ENCODE measurements at places on chromosomes 12 and 14.

GRCh38 chr12:104577581-104577981 is 120.8 kb downstream of the CHST11 start:
- no peak for DNase-seq

DNA sequence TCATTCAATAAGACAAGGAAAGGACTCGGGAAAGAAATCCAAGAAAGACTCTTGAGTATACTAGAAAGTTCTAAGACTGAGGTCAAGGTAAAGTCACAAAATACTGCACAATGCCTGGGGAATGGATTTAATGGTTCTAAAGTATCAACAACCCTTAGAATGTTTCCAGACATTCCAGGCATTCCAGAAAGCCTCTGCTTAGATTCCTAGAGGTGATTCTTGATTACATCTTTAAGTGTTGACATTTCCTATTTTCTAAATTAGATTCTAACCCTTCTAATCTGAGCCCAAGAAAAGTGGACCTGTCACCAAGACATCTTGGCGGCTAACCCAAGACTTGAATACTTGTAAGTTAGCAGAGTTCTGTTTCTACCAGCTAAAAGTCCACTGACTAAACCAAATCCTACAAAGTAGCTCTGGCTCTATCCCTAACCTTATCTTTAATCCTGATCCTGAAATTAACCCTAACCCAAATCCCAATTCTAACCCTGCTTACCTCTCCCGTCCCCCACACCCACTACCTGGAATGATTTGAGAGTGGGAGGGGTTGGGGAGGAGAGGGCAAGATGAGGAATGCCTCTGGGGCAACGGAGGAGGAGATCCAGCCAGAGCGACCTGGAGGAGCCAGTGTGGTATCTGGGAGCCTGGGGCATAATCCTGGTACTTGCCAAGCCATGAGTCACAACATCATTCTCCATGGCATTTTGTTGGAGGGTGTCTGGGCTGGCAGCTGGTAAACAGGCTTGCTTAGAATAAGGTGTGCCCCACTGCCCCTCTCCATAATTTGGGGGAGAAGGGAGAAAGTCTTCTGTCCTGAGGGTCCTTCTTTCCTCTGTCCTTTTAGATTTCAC is 93.4 kb upstream of the HOXC13 start:
- DNase-seq = peak; percentile 91

DNA sequence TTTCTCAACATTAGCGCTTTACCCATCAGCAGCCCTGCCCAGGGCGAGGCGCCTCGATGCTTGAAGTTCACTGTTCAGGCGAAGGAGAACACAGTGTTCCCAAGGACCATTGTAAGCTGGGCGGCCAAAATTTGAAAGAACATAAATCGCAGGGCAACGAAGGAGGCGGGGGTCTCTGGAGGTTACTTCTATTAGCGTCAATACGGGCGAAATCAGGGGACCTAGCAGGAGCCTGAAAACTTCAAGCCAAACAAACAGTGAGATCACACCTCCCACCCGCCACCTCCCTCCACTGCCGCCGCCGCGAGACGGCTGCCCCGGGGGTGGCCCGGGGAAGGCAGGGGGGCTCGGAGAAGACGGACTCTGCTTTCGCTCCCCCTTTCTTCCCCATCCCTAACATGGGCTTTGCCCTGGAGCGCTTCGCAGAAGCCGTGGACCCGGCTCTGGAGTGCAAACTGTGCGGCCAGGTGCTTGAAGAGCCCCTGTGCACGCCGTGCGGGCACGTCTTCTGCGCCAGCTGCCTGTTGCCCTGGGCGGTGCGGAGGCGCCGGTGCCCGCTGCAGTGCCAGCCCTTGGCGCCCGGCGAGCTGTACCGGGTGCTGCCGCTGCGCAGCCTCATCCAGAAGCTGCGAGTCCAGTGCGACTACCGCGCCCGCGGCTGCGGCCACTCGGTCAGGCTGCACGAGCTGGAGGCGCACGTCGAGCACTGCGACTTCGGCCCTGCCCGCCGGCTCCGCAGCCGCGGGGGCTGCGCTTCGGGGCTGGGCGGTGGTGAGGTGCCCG is at the start of gene PDZRN4:
Gene PDZRN4 (plus strand): TSS at position 263 of the 783 bp plus-strand sequence.
- DNase-seq = no peak

DNA sequence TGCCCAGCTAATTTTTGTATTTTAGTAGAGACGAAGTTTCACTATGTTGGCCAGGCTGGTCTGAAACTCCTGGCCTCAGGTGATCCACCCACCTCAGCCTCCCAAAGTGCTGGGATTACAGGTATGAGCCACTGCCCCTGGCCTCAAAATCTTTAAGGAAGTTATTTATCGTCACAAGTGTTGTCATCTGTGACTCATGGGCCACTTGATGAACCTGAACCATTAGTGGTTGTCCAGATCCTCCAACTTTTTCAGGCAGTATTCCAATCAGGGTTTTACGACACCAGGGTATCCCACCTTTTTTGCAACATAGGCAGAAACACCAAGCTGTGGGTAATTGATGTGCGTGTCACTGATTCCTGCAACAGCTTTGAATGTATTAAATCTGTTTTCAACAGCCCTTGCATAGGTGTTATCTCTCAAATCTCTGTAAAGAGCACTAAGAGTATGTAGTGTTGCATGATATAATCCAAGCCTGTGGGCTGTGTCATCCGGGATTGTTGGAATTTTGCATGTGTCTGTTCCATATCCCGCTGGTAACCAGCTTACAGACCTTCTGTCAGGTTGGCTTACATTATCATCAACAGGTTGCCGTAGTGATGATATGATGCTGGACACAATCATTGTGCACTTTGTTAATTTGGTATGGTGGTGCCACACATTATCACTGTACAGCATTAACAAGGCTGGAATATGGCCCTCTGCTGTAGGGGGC is 79.3 kb upstream of the SCN8A start:
- no peak for DNase-seq

DNA sequence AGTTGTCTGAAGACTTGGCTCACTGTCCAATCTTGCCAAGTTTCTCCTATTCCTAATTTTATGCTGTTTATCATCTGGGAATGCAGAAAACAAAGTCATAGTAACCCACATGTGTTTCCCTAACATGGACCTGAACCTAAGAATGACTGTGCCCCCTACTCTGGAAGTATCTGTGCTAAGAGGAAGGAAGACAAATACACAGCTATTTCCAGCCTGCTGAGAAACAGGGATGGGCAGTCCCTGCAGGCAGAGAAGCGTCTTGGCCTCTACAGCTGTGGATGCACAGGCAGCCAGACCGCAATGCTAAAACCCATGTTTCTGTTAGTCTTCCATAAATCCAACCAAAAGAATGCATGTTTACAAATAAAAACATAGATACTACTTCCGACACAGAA is 56.2 kb downstream of the DUSP16 start:
- DNase-seq = no peak

GRCh38 chr12:78229591-78230101 is 399.0 kb downstream of the NAV3 start:
- no peak for DNase-seq

GRCh38 chr12:130214686-130215395 is 52.6 kb downstream of the FZD10 start:
- DNase-seq = no peak

GRCh38 chr14:35229084-35229791 is 62.9 kb upstream of the PSMA6 start:
- DNase-seq = no peak

GRCh38 chr14:93709249-93709648 is 79.0 kb downstream of the PRIMA1 start:
- DNase-seq = no peak

GRCh38 chr14:74302152-74302628 is 544 bp downstream of the ABCD4 start:
- no peak for DNase-seq

DNA sequence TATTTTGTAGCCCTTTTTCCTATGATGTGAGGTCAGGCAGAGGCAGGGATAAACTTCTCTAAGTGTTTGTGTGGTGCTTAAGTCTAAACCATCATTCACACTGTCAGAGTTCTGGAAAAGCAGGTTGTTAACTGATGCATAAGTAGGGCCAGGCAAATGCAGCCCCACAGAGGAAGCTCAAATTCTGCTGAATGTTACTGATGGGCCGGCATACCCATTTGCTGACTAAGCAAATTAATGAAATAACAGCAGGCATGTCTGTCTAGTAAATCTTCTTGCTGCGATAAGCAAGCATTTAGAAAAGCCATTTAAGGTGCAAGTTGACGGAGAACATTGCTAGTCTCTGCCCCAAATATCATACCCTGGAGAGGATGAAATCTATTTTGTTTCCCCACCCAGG is 523.2 kb upstream of the CCDC196 start:
- no peak for DNase-seq

DNA sequence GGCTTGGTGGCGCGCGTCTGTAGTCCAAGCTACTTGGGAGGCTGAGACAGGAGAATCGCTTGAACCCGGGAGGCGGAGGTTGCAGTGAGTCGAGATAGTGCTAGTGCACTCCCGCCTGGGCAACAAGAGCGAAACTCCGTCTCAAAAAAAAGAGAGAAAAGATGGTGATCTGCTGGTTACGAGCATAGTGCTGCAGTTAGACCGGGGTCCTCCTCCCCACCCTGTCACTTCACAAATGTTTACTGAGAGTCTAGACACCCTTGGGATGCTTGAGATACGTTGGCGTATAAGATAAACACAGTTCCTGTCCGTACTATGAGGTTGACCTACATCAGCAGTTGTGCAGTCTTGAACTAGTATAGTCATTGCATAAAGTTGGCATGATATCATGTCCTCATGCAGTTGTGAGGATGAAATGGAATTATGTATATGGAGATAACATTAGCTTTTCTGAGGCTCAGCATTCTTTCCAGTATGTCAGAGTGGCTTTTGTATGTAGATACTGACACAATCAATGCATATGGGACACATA is 787 bp downstream of the ACAD10 start:
- DNase-seq = no peak

- DNase-seq = no peak
Observed at GRCh38 chr12:30700216-30700900, 4.7 kb upstream of the IPO8 start.

- no peak for DNase-seq
Observed at GRCh38 chr12:123049398-123050240, 69.1 kb downstream of the ARL6IP4 start.

GRCh38 chr14:36870776-36871175 is 209.1 kb downstream of the PAX9 start:
- no peak for DNase-seq
